Esophagus squamous epithelium (tissue), 5 donors: ENCODE measurements at places on chromosomes 2 and 18.

DNA sequence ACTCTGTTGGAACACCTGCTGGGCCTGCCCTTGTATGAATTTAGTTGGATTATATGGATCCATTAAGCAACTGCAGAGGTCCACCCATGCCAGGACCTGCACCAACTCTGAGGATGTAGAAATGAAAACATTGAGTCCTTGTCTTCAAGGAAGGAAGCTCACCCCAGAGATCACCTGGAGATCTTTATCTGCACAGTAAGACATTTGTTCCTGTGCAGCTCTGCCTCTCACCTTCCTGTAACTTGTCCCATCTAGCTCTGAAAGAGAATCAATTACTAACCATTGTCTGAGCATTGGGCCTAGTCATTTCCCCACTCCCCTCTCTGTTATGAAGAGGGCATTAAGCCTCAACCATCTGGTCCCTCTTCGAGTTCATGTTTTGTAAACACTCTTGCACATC, 105.2 kb upstream of the YWHAQ start:
- no peak for DNase-seq

DNA sequence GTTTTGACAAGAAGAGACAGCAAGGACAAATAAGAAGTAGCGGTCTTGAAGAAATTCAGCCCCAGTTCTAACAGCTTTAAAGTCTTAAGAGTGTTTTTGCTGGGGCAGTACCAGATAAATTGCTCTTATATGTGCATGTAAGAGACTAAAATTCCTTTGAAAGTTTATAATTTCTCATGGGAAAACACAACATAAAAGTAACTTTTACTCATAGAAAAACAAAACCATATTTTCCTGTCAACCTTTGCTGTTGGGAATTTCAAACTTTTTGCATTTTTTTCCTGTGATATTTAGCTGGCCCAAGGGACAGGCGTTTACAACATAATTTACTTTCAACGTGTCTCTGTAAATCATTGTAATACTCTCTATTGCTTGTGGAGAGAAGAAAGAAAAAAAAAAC, 767.8 kb upstream of the ZEB2 start:
- no peak for DNase-seq

GRCh38 chr2:177031438-177032180, 181.0 kb upstream of the HNRNPA3 start:
- DNase-seq, result no peak

DNA sequence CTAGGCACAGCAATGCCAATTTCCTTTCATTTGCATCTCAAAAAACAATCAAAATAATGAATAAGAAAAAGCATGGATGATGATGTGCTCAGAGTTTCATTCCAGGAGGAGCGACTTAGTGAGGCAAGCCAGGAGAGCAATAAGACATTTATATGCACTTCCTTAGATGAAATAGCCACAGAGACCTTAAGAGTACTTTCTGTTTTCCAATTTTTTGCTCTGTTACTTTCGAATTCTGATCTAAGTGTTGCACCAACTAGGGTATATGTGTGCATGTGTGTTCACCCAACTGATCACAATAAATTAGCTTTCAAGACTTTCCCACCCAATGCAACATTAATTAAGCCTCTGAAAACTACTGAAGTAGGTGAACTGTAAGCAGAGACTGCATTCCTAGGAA, 709 bp downstream of the RAB27B start:
- no peak for DNase-seq

DNA sequence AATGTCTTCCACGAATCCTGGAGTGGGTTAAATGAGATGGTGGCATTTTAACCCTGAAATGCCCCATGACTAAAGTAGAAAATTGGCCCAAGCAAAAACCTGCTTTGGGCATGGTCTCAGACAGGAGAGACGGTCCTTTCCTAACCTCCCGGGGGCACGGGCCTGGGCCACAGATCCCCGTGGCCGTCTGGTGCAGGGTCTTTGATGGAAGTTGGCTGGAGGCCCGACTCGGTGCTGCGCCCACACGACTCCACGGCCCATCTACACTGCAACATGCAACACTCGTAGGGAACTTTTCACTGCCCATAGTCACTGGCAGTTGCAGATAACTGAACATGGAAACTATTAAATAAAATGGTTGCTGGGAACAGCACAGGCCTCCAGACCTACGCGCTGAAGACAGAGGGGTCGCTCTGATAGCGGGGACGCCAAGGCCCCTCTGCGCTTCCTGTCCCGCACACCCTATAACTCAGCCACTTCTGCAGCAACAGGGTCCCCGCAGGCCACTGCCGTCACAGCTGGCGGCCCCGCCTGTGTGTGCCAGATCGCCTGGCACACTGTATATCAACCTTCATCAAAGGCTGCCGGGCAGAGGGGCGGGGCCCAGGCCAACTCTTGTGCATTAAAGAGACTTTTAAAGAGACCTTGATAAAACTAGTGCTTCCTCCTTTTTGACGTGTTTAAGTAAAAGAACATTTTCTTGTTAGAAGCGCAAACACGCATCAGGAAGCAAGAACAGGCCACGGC, 214.1 kb downstream of the TWIST2 start:
- DNase-seq, result no peak

DNA sequence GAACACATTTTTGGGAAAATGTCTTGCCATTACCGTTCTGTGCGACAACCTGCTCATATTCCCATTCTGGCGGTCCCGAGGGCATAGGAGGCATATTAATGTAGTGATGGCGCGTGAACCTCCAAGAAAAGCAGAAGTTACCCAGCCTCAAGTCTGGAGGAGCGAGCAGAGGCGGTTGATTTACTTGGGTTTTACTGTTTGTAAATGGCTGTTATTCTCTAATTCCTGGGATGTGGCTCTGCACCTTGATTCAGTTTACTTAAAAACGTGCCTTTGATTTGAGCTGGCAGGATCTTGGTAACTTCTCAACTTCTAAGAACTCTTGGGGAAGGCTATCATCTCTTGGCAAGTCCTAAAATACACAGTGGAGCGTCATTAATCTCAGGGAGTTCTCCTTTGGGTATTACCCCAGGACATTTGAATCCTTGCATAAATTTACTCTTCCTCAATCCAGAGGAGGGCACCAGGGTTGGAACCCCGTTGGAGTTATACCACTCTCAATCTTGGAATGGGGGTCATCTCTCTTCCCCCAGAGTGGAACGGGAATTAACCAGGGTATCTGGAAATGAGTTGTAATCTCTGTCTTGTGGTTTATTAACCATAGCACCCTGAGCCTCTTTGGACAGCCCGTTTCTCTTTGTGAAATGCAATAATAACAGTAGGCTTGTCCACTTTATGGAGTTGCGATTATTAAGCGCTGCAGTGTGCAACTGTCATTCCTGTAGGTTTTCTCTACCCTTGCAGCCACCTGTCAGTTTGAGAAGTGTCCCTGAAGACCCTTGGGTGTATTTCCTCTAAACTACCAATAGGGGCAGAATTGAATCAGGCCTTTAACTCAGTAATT, 2.1 kb downstream of the HK2 start:
- no peak for DNase-seq

- DNase-seq, result no peak
Measured at GRCh38 chr2:216220976-216221375, 111.8 kb downstream of the XRCC5 start.

- no peak for DNase-seq
Measured at GRCh38 chr2:8009010-8009597, 672.8 kb upstream of the ID2 start.

DNA sequence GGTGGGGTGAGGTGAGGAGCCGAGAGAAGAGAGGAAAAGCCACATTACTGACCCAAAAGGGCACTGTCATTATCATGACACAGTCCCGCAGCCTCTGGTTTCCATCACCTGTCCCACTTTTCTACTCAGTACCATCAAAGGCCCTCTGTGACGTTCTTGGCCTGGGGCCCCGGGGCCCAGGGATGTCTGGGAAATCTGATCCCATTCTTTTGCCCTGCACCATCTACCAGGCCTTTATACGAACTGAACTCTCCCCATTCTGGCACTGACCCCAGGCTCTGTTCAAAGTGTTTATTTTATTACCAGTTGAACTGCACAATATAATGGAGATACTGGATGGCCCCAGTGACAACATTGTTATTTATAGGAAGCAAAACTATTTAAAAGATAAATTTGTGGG, 89.1 kb downstream of the COL6A3 start:
- no peak for DNase-seq
